GM23338 (cell line): ENCODE measurements at places on chromosomes 13 and 19. TPM values are rescaled to one million over a fixed set of nuclear protein-coding genes. Genes with fewer than 3 reads are reported as not detected.

DNA sequence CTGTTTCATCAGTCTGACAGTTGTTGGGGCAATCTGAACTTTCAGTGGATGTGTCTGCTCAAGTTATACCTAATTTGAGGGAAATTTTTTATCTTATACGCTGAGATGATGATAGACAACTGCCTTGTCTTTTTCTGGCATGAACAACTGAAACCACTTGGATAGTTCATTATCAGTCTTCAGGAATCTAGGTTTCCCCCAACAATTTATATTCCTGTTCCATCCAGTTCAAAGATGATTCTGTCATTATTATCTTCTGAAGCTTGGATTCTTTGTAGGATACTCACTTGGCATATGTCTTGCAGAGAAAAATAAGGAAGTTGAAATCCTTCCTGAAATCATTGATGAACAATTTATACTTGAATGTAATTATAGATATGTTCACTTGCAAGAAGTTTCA is 193.7 kb downstream of the LMO7 start:
- H3K27ac ChIP-seq: no peak overlapping the region
- H3K4me1 ChIP-seq: peaks cover 14% of the 10 kb centered on the region; the same call in 1 of the 2 replicates
- no peaks in the 10 kb centered on the region for H3K36me3 ChIP-seq
- H3K27me3 ChIP-seq: no peaks in the 10 kb centered on the region
- no peak overlapping the region for H3K4me3 ChIP-seq
- DNase-seq: no peak

DNA sequence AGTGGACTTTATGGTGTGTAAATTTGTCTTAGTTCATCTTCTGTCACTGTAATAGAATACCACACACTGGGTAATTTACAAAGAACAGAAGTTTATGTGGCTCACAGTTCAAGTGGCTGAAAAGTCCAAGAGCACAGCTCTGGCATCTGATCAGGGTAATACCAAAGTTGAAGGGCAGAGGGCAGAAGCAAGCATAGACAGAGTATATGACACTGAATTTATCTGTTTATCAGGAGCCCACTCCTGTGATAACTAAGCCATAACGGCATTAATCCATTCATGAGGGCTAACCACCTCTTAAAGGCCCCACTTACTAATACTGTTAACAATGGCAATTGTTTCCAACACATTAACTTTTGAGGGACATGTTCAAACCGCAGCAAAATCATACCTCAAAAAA is 4.0 kb upstream of the RFXAP start:
- no peak overlapping the region for H3K4me3 ChIP-seq
- H3K27ac ChIP-seq: no peak overlapping the region
- H3K4me1 ChIP-seq: peaks cover 17% of the 10 kb centered on the region
- peak; percentile 51 for DNase-seq
- H3K36me3 ChIP-seq: no peaks in the 10 kb centered on the region
- H3K27me3 ChIP-seq: peaks cover 3% of the 10 kb centered on the region; the same call in 1 of the 2 replicates

DNA sequence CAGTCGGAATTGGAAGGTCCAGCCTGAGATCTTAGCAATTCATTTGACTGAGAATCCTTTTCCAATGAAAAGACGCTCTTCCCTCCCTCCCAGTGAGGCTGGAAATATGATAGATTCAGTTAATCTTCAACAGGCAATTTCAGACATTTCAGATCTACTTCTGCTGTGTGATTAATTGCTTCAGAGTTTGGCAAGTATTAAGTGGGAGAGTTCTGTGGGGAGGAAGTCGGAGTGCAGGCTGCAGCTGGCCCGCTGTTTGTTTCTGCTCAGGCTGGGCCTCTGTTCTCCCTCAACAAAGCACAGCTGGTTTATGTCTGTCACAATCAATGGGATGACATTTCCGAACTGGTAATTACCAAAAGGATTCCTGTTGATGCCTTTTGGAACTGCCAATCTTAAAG is 178.2 kb downstream of the NDFIP2 start:
- H3K27me3 ChIP-seq: no peaks in the 10 kb centered on the region
- H3K36me3 ChIP-seq: no peaks in the 10 kb centered on the region
- H3K4me1 ChIP-seq: peaks cover 11% of the 10 kb centered on the region; the same call in 1 of the 2 replicates
- DNase-seq: peak; percentile 10
- H3K27ac ChIP-seq: no peak overlapping the region
- H3K4me3 ChIP-seq: no peak overlapping the region

DNA sequence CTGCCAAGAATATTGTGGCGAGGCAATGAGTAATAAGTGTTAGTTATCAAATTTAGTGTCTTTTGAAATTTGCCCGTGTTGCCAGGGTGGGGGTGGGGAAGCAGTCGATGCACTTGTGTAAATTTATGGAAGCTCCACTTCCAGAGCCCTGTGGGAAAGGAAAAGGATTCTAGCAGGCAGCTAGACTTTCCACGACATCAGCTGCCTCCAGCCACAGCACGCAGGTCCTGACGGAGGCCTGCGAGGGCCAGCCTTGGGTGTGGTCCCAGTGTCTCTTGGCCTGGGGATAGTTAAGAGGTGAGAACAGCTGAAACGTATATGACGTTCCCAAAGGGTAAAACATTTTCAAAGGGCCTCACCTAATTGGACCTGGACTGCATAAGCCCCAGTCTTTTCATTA is 433.0 kb downstream of the TSHZ3 start:
- H3K36me3 ChIP-seq: no peaks in the 10 kb centered on the region
- no peak overlapping the region for H3K27ac ChIP-seq
- no peaks in the 10 kb centered on the region; the same call in 1 of the 2 replicates for H3K4me1 ChIP-seq
- H3K27me3 ChIP-seq: no peaks in the 10 kb centered on the region

- no peak for DNase-seq
- no peaks in the 10 kb centered on the region; the same call in 1 of the 2 replicates for H3K4me1 ChIP-seq
- no peaks in the 10 kb centered on the region; the same call in 1 of the 2 replicates for H3K36me3 ChIP-seq
- no peak overlapping the region for H3K27ac ChIP-seq
Measured at GRCh38 chr19:10744801-10745293, 27.0 kb downstream of the DNM2 start.

Gene STOML3
- total RNA-seq: 0.16 TPM in 1 of 2 replicates, not detected in the other

Gene DCT
- 0.14 TPM in 1 of 2 replicates, not detected in the other for total RNA-seq

Gene SKA3
- total RNA-seq: 65.9 and 70.2 TPM in 2 replicates
